ENCODE measurements at places on chromosomes 5 and 9. TPM values are rescaled to one million over a fixed set of nuclear protein-coding genes. Genes with fewer than 3 reads are reported as not detected.

The PIK3R1 gene
- total RNA-seq = 124 TPM

The PCA3 gene
- not detected for total RNA-seq

The SOX30 gene
- not detected for total RNA-seq

The WNK2 gene
- total RNA-seq = 0.29 TPM

The IFNA2 gene
- total RNA-seq = not detected

The MRNIP gene
- total RNA-seq = 40.3 TPM

The MZB1 gene
- not detected for total RNA-seq

Data from MCF 10A (cell line).